Cerebellar nuclear complex (tissue), 1 donor: ENCODE measurements at places on chromosomes 11 and 22.

DNA sequence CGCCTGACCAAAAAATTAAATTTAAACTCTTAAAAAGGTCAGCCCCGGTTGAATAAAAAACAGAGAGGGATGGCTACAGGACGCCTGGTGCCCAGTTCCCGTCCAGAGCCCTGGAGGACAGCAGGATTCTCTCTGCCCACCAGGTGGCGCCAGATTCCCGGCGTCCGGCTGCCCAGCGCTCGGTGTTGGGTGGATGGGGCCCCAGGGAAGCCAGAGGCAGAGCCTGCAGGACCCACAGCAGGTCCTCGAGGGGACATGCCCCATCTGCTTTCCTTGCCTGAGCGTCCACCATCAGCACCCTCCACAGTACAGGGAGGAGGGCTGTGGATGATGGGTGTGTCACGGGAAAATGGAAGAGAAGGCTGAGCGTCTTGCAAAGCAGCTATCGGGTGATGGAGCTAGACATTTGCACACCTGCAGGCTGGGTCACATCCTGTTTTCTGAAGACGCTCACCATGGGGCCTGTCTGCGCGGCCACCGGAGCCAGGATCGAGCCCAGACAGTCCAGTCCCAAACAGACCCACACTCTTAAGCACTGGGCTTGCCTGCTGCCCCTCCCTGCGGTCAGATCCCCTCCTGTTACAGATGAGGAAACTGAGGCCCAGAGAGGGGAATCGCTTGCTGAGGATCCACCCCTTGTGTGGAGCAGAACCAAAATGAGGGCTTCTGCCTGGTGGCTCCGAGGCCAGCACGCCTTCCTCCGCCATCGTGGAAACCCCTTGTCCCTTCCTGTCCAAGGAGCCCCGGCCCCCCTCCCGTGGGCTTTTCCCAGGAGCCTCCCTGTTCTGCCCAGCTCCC, 18.5 kb upstream of the CBX7 start:
- DNase-seq = no peak

DNA sequence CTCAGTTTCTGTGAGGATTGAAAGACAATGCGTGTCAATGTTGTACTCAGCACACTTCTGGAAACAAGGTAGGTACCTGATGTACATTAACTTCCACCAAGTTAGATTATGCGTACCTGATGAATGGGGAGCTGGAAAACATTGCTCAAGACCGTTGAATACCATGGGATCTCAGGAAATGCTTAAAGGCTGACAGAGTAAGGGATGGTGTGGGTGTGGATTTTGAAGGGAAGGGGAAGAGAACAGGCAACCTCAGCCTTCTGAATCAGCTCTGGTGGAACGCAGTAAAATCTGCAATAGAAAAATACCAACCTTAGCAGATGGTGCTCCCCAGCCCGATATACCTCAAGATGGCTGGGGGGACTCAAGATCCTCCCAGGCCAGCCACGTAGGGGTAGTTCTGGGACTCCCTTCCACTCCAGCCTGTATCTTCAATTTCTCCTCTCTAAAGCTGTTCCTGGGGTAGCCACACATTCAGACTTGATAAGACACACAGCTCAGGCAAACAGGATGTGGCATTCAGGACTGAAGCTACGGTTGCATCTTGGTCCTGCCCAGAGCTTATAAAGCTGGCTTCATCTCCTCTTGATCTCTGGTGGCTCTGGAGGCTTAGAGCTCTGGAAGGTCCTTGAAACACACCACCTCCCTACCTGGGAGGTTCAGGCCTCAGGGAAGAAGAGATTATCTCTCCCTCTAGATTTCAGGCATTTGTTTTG, 111.8 kb downstream of the CTNND1 start:
- DNase-seq = no peak

GRCh38 chr22:32512267-32512982, 37.8 kb downstream of the FBXO7 start:
- no peak for DNase-seq

DNA sequence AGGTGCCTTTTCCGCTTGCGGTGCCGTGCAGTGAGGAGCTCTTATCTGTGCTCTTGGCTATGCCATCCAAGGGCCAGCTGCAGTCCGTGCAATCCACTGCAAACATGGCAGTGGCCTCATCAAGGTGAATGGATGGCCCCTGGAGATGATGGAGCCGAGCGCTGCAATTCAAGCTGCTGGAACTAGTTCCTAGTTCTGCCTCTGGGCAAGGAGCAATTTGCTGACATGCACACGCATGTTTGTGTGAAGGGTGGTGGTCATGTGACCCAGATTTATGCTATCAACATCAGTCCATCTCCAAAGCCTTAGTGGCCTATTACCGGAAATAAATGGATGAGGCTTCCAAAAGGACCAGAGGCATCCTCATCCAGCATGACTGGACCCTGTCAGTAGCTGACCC, 3.1 kb upstream of the EHD1 start:
- DNase-seq = no peak

- DNase-seq = no peak
Observed at GRCh38 chr22:49574881-49575702, 252.6 kb downstream of the BRD1 start.

- DNase-seq = no peak
Observed at GRCh38 chr11:57143459-57143858, 38.3 kb upstream of the LRRC55 start.

DNA sequence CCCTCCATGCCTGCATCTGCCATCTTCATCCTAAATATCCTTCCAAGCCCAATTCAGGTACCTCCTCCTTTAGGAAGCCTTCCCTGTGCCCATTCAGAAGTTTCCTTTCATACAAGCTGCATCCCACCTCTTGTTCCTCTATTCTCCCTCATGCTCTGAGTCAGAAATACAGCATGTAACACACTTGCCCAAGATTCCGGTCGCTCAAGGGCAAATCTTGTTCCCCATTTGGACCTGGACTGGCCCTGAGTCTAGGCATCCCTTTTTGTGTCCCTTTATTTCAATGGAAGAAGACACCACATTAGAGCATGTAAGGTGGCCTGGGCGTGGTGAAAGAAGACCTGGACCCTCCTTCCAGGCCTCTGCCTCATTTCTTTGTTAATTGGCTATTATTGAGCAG, 38.5 kb downstream of the RTL6 start:
- DNase-seq = no peak

DNA sequence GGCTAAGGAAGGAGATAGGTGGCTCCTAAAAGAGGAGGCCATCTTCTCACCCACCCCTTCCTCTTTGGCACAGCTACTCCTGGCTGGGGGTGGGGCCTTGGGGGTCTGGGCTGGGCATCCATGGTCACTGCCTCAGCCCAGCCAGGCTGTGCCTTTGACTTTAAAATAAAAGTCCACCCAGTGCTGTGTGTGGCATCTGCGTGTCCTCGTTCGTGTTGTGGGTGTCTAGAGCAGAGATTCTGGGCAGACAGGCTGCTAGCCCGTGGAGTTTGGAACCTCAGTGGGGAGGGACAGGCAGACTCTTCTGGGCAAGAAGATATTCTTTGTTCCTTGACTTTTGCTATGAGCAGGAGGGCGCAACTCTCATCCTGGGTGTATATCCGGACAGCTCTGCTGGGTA, 13.1 kb downstream of the RPS6KA4 start:
- DNase-seq = no peak

- DNase-seq = peak; percentile 56
Observed at GRCh38 chr11:47514825-47515647, 37.9 kb downstream of the CELF1 start.

DNA sequence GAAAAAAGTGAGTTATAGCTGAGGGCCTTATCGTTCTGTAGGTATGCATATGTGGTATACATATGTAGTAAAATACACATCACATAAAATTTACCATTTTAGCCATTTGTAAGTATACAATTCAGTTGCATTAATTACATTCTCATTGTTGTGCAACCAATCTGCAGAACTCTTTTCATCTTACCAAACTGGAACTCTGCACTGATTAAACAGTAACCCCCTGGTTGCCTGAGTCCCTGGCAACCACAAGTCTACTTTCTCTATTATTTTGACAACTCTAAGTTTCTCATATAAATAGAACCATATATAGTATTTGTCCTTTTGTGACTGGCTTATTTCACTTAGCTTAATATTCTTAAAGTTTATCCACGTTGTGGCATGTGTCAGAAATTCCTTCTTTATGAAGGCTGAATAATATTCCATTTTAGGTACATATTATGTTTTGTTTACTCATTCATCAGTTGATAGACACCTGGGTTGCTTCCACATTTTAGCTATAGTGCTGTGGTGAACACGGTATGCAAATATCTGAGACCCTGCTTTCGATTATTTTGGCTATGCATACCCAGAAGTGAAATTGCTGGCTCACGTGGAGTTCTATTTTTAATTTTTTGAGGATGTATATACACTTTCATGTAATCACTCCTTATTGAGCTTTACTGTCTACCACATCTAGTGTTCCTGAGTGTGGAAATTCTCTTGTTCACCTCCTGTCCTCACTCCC, 1.6 kb upstream of the DDX10 start:
- DNase-seq = no peak

GRCh38 chr22:48021991-48022401, 1259.5 kb downstream of the TBC1D22A start:
- no peak for DNase-seq

DNA sequence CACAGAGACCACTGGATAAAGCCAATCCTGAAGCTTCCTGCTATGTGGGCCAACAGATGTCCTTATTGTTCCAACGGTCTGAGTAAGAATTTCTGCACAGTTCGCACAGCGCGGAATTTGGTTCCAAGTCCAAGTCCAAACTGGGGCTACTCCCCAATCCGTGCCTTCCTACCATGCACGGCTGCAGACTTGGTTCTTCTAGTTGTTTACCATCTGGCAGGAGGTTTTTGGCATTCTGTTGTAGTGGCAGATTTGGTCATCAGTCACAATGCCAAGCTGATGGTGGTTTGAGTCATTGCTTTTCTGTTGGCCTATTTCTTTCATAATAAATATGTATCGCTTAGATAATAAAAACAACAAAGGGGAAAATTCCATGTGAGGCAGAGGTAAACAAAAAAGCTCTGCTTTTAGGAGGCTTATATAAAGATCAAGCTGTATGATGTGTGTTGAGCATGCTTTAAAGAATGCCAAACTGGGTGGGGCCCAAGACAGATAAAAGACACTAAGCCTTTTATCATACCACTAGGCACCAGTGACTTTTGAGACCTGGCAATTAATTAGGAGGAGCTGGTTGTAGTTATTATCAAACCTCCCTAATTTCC, 52.5 kb upstream of the SYN3 start:
- no peak for DNase-seq

GRCh38 chr11:43555186-43555585, 125.4 kb upstream of the HSD17B12 start:
- no peak for DNase-seq

DNA sequence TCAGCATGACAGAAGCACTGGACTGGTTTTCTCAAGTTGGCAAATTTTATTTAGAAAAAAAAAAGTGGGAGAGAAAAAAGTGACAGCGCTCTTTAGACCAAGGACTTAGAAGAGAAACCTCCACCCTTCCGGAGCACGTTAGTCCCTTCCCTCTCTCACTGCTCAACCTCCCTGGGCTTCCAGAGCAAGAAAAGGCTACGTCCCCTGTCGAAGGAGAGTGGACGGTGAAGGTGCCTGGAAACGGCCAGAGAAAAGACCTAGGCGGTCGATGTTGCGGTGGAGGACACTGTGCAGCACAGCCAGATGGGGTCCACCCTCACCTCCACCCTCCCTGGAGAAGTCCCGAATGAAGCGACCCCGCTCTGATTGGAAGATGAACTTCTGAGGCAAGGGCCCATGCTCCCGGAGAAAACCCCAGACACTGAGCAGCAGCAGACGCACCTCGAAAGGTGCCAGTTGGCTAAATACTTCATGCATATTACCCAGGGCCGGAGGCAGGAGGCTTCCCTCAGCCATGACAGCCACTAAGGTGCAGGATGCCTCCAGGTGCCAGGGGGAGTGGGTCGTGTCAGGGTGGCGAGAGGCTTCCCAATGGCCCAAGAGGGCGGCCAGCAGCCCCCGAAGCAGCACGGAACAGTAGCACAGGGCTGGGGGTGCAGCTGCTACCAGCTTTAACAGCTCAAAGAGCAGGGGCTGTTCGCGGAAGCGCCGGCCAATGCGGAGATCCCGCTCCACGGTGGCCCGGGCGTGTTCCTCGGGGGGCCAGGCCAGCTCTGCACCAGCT, 604 bp upstream of the GANAB start:
- DNase-seq = no peak

DNA sequence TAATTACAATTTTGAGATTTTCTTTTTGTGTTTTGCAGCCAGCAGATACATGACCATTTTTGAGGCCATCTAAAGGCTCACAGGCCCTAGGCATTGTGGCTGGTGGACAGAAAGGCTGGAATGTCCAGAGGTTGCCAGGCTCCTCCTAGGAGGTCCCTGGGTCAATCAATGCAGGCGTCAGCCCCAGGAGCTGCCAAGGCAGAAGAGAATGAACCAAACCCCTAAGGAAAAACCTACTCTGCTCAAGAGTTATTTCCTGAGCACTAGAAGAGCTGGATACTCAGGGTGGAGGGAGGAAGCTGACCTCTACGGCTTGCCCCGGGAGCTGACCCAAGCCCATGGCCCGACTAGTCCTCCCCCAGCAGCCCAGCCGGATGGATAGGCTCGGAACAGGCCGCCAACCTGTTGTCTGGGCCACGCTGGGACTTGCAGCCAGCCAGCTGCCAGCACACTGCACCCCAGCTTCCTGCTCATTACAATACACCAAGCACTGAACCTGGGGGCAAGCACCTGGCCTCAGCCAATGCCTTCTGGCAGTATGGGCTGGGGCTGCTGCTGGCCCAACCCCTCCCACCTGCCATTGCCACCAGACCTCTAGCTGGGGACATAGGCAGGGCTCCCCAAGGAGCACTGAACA, 5.7 kb upstream of the SCGB1A1 start:
- DNase-seq = no peak

DNA sequence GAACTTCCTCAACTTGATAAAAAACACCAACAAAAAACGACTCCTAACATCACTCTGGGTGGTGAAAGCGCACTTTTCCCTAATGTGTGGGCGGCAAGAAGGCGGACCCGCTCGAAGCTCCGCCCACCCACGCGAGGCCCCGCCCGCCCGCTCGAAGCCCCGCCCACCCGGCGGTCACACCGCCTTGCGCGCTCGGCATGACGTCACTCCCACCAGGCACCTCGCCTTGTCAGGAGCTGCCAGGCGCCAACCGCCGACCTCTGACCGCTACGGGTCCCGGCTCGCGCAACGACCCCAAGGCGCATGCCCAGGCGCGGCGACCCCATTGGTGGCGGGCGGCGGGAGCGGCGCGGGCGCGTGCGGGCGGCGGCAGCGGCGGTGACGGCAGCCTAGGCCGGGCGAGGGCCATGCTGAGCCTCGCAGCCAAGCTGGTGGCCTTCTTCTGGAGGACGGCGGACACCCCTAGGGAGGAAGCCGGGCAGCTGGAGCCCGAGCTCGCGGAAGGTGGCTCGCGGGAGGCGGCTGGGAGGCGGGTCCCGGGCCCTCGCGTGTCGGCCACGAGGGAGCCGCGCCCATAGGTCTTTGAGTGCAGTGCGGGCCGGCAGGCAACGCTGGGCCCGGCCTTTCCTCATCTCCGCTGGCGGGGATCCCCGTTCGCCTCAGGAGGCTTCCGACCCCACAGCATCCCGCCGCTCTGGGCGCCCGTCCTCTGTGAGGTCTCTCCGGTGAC, at the start of gene MOV10L1:
Gene MOV10L1, plus strand, starts transcription at position 325 of the 730 bp plus-strand sequence. Its CDS starts 83 bp downstream, at position 408.
- no peak for DNase-seq

GRCh38 chr22:47001288-47001687, 238.8 kb downstream of the TBC1D22A start:
- DNase-seq = no peak

- DNase-seq = no peak
Observed at GRCh38 chr11:133832096-133832990, 13.0 kb downstream of the SPATA19 start.
